Esophagus muscularis mucosa (tissue), 4 donors: ENCODE measurements at places on chromosomes 5 and 9. TPM values are rescaled to one million over a fixed set of nuclear protein-coding genes. Genes with fewer than 3 reads are reported as not detected.

DNA sequence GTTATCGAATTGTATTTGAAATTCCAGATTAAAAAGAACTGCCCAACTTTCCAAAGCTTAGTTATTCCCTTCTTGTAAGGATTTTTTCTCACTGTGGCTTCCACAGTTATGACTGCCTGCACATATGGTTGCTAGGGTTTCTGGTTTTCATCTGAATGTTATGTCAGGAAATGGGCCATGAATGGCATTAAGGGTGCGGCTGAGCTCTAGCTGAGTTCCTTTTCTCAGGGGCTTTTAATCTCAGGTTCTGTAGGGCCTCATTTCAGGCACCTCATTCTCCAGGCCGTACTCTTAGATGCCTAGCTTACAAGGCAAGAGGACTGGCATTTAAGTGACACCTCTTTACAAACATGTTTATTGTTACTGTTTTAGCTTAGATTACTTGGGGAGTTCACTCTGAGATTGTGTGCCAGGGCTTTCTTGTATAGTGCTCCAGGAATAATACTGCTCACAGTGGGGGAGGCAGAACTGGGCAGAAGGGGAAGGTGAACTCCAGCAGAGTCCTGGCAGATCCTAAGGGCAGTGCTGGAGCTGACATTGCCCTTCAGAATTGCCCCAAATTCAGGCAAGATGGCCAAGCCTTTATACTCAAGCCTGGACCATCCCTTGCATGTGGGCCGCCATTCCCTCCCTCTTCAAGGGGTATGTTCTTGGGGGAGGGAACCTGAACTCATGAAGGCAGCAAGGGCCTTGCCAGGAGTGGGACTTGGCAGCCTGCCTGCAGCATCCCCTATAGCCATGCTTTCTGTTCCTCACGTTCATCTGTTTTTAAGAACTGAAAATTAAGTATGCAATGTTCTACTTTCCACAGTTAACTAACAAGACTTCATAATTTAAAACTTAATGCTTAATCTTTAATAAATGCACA is 111.5 kb downstream of the KDM4C start:
- no peak for DNase-seq
- H3K27me3 ChIP-seq: no peaks in the 10 kb centered on the region
- peaks cover 15% of the 10 kb centered on the region for H3K4me1 ChIP-seq
- no peak overlapping the region for H3K27ac ChIP-seq

DNA sequence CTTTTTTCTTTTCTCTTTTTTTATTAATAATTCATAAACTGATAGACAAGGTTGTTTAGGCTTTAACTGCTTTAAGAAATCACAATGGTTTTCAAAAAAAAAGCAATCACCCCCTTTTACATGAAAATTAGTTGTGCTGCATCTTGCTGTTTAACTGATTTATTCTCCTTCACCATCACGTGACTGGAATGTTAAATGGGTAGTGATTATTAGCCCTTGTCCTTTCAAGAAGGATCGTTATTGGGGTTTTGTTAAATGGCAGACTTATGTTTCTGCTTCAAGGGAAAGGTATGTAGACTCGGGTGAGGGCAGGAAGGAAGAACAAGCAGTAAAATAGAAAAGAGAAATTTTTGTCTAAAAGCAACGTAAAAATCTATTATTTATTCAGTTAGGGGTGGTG is 175.6 kb upstream of the TLE4 start:
- no peaks in the 10 kb centered on the region for H3K4me1 ChIP-seq
- no peak for DNase-seq
- no peak overlapping the region for H3K27ac ChIP-seq
- H3K36me3 ChIP-seq: no peaks in the 10 kb centered on the region
- no peak overlapping the region for H3K4me3 ChIP-seq
- no peaks in the 10 kb centered on the region for H3K27me3 ChIP-seq

GRCh38 chr5:108101130-108101529 is 280.8 kb downstream of the FBXL17 start:
- no peak overlapping the region for H3K27ac ChIP-seq
- DNase-seq: no peak
- peaks cover 12% of the 10 kb centered on the region for H3K4me1 ChIP-seq
- H3K4me3 ChIP-seq: no peak overlapping the region
- no peaks in the 10 kb centered on the region for H3K27me3 ChIP-seq
- peaks cover 4% of the 10 kb centered on the region for H3K36me3 ChIP-seq

DNA sequence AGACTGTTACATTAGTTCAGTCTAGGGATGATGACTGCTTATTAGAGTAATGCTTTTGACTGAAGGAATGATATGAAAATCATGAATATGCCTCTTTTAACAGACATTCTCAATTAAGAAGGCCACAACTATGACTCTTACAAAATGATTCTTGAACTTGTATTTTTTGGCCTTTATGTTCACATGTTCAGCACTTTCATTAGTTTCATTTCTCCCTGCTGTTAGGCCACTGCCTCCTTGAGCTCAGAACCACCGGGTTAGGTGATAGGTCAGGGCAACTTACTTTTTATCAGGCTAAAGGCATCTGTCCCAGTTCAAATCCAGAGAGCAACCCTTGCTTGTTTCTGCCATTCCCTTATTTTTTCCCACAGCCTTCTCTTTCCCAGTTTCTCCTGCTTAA is 235.2 kb upstream of the ELL2 start:
- no peaks in the 10 kb centered on the region for H3K36me3 ChIP-seq
- no peak overlapping the region for H3K4me3 ChIP-seq
- H3K27me3 ChIP-seq: no peaks in the 10 kb centered on the region
- no peak for DNase-seq
- peaks cover 13% of the 10 kb centered on the region for H3K4me1 ChIP-seq

GRCh38 chr5:40914835-40915234 is 5.5 kb downstream of the C7 start:
- DNase-seq: no peak
- no peaks in the 10 kb centered on the region for H3K4me1 ChIP-seq
- H3K27ac ChIP-seq: no peak overlapping the region
- H3K36me3 ChIP-seq: no peaks in the 10 kb centered on the region
- no peaks in the 10 kb centered on the region for H3K27me3 ChIP-seq

Gene TMEFF1
- 0.50 TPM for total RNA-seq

Gene IL7R
- 2.8 TPM for total RNA-seq
